ENCODE measurements at places on chromosomes 5 and 9.

- DNase-seq = no peak
Observed at GRCh38 chr9:18847576-18848275, 185.3 kb downstream of the SAXO1 start.

DNA sequence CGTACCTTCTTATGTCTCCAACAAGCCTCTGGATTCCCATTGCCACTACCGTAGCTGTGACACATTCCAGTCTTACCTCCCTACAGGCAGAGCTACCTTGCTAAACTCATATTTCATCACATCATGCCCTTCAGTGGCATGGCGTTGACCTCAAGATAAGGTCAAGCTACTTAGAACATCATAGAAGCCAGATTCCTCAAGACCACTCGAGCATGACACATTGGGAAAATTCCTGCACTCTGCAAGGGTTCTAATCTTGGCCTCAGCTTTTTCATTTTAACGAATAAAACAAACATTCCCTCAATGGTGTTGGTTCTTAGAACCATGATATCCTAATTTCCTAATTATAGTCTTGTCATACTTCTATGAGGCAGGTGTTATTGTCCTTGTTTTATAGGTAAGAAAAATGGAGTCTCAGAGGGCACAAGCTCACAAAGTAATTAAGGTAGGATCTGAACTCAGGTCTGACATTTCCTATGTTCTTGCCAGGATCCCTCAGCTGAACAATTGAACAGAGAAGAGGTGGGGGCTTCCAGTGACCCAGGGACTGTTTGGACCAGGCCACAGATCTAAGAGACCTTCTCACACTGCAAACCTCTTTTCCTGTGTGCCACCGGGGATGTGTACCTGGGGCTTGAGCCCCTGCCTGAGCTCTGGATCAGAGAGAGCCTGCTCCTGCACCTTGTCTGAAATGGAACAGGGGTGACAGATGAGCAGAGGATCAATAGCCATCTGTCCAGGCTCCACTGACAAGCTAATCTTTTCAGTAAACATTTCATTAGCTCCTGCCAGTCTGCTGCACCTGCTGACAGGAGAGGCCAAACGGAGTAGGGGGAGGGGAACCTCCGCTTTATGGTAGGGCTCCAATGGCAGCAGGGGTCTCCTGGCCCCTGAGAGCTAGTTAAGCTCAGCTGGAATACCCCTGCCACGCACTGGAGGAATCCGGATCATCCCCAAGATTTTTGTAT, 49.3 kb downstream of the ALG2 start:
- no peak for DNase-seq

GRCh38 chr9:113621309-113621791, 157.8 kb downstream of the RGS3 start:
- DNase-seq = no peak

- DNase-seq = no peak
Observed at GRCh38 chr5:171639205-171639621, 146.4 kb upstream of the SMIM23 start.

GRCh38 chr9:17928228-17928627, 349.4 kb downstream of the SH3GL2 start:
- DNase-seq = no peak

DNA sequence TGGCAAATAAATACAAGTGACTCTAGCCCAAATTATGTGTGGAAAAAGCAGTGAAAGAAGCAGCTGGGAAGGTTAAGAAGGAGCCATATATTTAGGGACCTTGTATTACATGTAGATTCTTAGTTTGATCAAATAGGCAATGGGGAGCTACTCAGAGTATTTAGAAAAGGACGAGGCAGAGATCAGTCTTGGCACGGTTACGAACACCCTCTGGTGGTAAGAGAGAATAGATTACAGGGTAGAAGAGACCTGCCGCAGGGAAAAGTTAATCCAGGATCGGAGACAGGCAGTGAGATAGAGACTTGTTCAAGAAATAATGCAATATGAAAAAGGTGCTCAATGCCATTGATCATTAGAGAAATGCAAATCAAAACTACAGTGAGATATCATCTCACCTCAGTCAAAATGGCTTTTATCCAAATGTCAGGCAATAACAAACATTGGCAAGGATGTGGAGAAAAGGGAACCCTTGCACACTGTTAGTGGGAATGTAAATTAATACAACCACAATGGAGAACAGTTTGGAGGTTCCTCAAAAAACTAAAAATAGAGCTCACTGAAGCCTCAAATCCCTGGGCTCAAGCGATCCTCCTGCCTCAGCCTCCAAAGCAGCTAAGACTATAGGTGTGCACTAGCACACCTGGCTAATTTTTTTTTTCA, 12.0 kb downstream of the INIP start:
- DNase-seq = no peak

DNA sequence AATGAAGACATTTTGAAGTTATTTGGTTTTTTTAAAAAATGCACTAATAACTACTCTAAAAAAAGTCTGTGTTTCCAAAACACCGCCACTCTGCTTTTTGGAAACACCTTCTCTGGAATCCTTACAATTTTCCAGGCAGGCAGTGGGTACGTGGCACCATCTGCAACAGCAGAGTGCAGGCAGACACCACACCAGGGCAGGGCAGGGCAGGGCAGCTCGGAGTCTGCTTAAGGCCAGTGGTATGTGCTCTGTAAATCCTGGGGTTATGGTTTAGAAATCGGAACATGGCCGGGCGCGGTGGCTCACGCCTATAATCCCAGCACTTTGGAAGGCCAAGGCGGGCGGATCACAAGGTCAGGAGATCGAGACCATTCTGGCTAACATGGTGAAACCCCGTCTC, 97.6 kb downstream of the TLE1 start:
- no peak for DNase-seq

GRCh38 chr5:135491552-135492318, 39.6 kb upstream of the TIFAB start:
- DNase-seq = no peak

GRCh38 chr5:119343766-119344165, 12.1 kb upstream of the TNFAIP8 start:
- peak; percentile 57 for DNase-seq

GRCh38 chr5:177296581-177296980, 6.9 kb downstream of the RAB24 start:
- no peak for DNase-seq

DNA sequence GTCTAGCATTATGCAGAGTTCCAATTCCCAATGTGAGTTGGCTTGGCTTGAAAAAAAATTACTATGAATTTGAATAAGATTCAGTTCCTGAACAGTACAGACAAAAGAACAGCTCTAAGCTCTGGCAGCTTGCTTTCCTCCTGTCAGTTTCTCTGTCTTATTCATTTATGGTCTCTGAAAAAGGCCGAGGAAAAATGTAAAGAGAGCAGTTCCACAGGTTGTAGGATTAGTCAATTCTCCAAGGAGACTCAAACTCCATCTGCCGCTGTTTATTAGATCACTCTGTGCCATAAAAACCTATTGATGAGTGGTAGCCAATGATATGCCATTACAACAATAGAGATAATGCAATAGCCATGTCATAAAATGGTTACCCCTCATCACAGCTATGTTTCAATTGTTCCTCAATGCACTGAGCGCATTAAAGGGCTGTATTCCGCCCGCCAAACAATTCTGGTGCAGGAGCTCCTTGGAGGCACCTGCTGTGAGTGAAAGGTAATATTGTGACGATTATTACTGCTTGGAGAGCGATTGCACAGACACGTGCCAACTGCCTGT, 188.2 kb downstream of the ARRDC3 start:
- DNase-seq = no peak

DNA sequence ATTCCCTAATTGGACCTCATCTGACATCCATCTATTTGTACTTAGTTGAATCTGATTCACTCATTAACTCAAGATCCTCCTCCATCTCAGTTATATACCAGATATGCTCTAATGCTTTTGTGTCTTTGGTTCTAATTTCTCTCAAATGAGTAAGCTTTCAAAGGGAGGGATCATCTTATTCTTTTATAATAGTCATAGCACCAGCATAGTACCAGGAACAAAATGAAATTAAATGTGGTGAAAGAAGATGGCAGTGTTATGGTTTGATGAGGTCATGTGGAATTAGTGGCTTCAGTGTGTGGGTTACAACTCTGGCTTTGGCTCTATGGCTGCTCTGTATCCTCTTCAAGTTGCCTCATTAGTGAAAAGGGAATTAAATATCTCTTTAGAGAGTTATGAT, 32.5 kb upstream of the ZNF366 start:
- no peak for DNase-seq

GRCh38 chr9:137946993-137947392, 69.4 kb downstream of the CACNA1B start:
- no peak for DNase-seq

- no peak for DNase-seq
Observed at GRCh38 chr9:110399983-110400382, 62.3 kb upstream of the TXNDC8 start.

DNA sequence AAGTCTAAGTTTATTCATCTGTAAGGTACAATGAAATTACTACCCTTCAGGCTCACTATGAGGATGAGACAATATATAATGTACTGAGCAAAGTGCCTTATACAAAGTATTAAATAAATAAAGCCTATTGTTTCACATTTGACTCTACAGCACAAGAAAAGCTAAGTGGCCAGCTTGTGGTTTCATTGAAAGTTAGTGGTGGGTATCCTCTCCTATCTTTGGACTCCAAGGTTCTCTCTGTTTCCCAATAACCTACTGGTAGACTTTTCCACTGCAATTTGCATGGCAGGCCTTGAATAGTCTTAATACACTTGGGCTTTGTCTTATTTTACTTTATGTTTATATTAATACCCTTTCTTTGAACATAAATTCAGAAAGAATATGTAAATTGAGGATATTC, 262.7 kb downstream of the DEPDC1B start:
- no peak for DNase-seq

DNA sequence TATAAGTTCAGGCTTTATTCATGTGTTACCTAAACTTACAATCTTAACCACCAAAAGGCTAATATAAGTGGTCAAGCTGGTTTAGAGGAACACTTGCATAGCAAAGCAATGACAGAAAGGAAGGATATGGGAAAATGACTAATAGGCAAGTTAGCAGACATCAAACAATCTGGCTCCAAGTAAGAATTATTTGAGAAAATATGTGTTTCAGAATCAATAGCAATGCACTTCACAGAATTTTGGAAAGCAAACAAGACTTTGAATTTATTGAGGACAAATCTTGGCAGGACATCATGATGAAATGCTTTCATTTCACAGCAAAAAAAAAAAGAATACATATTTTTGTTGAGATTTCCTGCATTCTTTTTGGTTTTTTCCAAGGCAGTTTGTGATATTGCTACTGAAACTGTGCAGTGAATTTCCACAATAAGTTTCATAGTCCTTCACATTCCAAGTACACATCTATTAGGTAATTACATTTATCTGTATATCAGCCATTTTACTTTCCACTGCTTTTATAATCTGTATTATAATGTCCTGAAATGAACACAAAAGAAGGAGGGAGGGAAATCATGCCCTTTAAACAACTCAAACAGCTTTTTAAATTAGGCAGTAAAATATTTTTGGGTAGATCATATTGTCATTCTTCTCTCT, 417.9 kb downstream of the NR2F1-AS1 start:
- no peak for DNase-seq

GRCh38 chr5:22070186-22070728, 782.9 kb downstream of the CDH12 start:
- no peak for DNase-seq

- no peak for DNase-seq
Observed at GRCh38 chr5:154464438-154464837, 13.6 kb downstream of the HAND1 start.

DNA sequence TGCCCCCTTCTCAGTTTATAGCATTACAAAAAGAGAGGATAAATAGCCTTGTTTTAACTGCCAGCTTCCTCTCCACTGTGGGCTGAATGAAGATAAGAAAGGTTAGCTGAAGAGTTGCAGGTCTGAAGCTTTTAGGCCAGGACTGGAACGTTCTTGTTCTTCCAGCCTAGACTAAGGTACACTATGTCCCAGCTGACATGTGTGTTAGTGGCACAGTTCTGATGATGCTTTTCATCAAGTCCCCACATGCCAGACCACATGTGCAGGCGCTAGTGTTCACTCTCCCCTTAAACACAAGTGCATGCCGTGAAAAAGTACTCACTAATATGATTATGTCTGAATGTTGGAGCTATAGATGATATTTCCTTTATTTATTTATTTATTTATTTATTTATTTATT, 40.7 kb downstream of the STXBP1 start:
- no peak for DNase-seq

GRCh38 chr9:35044071-35044470, 28.4 kb downstream of the VCP start:
- DNase-seq = no peak

DNA sequence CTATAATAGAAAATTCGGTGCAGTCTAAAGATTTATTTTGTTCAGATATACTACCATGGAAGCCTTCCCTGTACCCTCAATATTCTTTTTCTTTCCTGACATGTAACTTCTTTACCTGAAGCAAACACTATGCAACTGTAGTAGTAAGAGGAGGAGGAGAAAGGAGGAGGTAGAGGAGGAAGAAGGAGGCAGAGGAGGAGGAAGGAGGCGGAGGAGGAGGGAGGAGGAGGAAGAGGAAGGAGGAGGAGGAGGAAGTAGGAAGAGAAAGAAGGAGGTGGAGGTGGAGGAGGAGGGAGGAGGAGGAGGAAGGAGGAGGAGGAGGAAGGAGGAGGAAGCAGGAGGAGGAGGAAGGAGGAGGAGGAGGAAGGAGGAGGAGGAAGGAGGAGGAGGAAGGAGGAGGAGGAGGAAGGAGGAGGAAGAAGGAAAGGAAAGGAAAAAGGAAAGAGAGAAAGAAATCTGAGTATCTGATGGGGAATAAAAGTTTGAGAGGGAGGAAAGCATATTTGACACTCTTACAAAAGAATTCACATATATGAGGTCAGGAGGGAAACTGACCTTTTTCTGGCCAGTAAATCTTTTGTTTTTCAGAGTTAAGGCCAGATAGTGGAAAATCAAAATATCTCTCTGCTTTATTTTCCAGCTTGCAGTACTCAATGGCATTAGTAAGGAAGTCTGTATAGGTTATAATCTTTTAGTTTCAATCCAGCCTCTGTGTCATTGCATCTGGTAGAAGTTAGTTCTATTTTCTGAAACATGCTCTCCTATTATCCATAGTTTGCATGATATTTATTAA, 114.5 kb upstream of the LPAR1 start:
- no peak for DNase-seq

DNA sequence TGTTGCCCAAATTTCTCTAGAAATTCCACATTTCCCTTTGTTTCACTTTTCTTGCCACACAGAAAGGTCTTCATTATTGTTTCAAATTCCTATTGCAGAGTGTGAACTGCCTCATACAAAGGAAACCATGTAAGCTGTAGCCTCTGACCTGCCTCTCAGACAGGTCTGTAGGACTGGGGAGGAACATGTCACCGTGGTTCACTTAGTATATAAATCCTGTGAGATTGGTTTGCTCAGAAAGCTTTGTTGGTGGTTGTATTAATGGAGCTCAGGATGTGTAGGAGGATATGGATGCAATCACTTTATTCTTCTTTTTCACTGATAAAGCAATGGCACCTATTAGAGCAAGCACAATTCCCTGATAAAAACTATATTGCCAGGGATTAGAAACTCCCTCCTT, 4.2 kb downstream of the SGCD start:
- no peak for DNase-seq

GRCh38 chr5:15728811-15729210, 228.8 kb downstream of the FBXL7 start:
- DNase-seq = no peak

- peak; percentile 11 for DNase-seq
Observed at GRCh38 chr5:7745882-7746610, 104.9 kb downstream of the CFAP90 start.
